ENCODE measurements at places on chromosomes 7 and 10. TPM values are rescaled to one million over a fixed set of nuclear protein-coding genes. Genes with fewer than 3 reads are reported as not detected.

ABCB1 gene
- 15.8 TPM for total RNA-seq

DNA sequence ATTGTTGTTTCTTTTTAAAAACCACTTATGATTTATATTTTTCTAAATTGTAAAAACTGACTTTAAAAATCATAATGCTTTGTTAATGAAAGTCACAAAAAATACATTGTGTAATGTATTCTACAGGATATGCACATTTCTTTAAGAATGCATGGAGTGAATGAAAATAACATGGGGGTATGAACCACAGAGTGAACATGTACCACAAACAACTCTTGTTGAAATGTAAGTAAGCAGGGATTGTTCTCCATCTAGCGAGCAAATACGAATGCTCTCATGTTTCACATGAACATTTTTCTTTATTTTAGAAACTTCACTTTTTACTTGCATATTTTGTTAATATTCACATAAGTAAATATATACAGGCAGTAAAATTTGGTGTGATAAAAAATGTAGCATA, 35.6 kb upstream of the LAMB4 start:
- no peaks in the 10 kb centered on the region for H3K27me3 ChIP-seq
- no peaks in the 10 kb centered on the region for H3K36me3 ChIP-seq
- no peak overlapping the region for H3K4me3 ChIP-seq
- no peak for DNase-seq

DNA sequence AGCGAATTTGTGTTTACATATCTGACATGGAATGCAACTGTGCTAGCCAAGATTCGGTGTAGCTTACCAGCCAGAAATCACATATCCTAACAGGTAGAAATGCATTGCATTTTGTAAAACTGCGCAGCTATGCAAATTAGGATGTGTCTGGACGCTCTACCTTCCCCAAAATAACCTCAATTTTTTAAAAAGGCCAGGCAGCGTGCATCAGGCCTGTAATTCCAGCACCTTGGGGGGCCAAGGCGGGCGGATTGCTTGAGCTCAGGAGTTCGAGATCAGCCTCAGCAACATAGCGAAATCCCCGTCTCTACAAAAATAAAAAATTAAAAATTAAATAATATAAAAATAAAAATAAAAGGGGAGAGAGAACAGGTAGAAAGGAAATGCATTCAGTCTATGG, 305.0 kb downstream of the TYW1 start:
- peak overlapping the region; percentile 76 for H3K4me3 ChIP-seq
- no peak overlapping the region for H3K27ac ChIP-seq
- no peaks in the 10 kb centered on the region for H3K27me3 ChIP-seq
- H3K36me3 ChIP-seq, result peaks cover 17% of the 10 kb centered on the region
- H3K4me1 ChIP-seq, result peaks cover 8% of the 10 kb centered on the region

- H3K36me3 ChIP-seq, result peaks cover 11% of the 10 kb centered on the region
- H3K4me1 ChIP-seq, result peaks cover 14% of the 10 kb centered on the region
- H3K4me3 ChIP-seq, result peak overlapping the region; percentile 66
- peak; percentile 26 for DNase-seq
- H3K27me3 ChIP-seq, result no peaks in the 10 kb centered on the region
Observed at GRCh38 chr10:120732067-120732466, 119.1 kb upstream of the WDR11 start.

NUTM2B gene
- total RNA-seq, result 0.76 TPM

GRCh38 chr10:52111101-52111891, 202.8 kb upstream of the DKK1 start:
- no peak for DNase-seq
- H3K4me1 ChIP-seq, result no peaks in the 10 kb centered on the region
- no peak overlapping the region for H3K27ac ChIP-seq
- no peak overlapping the region for H3K4me3 ChIP-seq
- H3K36me3 ChIP-seq, result no peaks in the 10 kb centered on the region

DNAJB6 gene
- 137 TPM for total RNA-seq

GRCh38 chr7:142185801-142186200, 72.1 kb downstream of the PRSS58 start:
- no peak for DNase-seq
- no peak overlapping the region for H3K27ac ChIP-seq
- peaks cover 8% of the 10 kb centered on the region for H3K4me1 ChIP-seq
- peaks cover 19% of the 10 kb centered on the region for H3K36me3 ChIP-seq

GRCh38 chr10:68196701-68197100, 35.2 kb downstream of the ATOH7 start:
- no peak overlapping the region for H3K4me3 ChIP-seq
- peaks cover 7% of the 10 kb centered on the region for H3K4me1 ChIP-seq
- H3K27ac ChIP-seq, result no peak overlapping the region
- no peaks in the 10 kb centered on the region for H3K27me3 ChIP-seq
- DNase-seq, result no peak

DNA sequence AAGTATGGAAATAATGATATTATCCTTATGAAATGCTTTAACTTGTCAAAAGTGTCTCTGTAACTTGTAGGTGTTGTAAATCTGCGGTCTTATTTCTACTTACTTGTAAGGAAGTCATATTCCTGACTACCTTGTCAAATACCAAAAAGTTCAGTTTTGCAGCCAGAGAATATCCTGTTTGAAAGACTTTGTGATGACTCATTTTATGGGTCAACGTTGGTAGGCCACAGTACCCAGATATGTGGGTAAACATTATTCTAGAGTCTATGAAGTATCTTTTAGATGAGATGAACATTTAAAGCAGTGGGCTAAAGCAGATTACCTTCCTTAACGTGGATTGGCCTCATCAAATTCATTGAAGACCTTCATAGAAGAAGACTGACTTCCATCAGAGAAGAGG, 195.3 kb downstream of the PPP1R9A start:
- no peak overlapping the region for H3K4me3 ChIP-seq
- DNase-seq, result no peak
- no peaks in the 10 kb centered on the region for H3K27me3 ChIP-seq
- H3K36me3 ChIP-seq, result no peaks in the 10 kb centered on the region
- H3K4me1 ChIP-seq, result no peaks in the 10 kb centered on the region

DNA sequence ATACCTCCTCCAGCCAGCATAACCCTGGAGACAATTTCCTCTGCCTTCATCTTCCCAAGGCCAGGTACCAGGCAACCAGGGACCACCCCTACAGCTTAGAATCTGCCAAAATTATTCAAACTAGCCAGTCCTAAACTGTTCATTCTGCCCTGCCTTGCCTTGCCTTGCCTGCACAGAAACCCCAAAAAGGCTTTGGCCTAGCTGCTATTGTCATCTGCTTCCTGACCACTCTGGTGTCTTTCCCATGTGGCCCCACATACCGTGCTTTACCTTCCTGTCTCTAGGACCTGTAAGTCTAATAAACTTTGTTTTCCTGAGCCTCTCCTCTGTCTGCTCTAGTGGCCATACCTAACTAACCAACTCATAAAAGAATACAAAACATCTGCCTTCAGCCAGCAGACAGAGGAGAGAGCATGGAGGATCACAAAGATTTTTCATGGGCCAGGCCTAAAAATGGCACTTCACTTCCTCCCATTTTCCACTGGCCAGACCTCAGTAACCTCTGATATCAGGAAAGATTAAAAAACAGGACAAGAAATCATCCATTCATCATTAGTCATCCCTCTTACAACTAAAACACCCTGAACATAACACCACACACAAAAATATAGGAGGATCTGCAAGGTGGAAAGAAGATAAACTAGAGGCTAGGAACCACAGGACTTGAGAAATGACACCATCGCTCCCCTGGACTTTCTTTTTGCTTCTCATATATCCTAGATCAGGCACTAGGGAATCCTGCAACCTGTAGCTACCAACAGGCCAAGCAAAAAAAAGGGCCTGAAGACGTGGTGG, 51.5 kb downstream of the IMMP2L start:
- H3K4me1 ChIP-seq, result no peaks in the 10 kb centered on the region
- H3K27ac ChIP-seq, result no peak overlapping the region
- no peaks in the 10 kb centered on the region for H3K36me3 ChIP-seq

SFTPA1 gene
- total RNA-seq, result not detected

DNA sequence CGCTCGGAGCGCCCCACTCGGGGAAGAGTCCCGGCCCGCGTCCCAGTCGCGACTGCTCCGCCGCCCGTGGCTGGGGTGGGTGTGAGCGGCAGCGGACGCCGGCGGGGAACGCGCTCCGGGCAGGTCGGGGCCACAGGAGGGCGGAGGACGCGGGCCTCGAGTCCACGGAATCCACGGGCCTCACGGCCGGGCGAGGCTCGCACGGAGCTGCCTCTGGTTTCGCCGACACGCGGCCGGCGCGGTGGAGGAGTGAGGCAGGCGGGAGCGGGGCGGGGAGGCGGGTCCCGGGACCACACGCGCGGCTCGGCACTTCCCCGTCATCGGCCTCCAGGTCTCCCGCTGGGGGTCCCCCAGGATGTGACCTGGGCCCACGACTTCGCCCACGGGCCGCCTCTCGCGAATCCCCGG, 533 bp upstream of the NKX6-2 start:
- H3K27ac ChIP-seq, result no peak overlapping the region
- H3K4me1 ChIP-seq, result no peaks in the 10 kb centered on the region
- no peaks in the 10 kb centered on the region for H3K27me3 ChIP-seq
- DNase-seq, result no peak
- no peak overlapping the region for H3K4me3 ChIP-seq

- no peak overlapping the region for H3K4me3 ChIP-seq
- no peak for DNase-seq
- no peak overlapping the region for H3K27ac ChIP-seq
- no peaks in the 10 kb centered on the region for H3K27me3 ChIP-seq
- no peaks in the 10 kb centered on the region for H3K4me1 ChIP-seq
Observed at GRCh38 chr7:77626586-77627308, 69.5 kb upstream of the RSBN1L start.

DNA sequence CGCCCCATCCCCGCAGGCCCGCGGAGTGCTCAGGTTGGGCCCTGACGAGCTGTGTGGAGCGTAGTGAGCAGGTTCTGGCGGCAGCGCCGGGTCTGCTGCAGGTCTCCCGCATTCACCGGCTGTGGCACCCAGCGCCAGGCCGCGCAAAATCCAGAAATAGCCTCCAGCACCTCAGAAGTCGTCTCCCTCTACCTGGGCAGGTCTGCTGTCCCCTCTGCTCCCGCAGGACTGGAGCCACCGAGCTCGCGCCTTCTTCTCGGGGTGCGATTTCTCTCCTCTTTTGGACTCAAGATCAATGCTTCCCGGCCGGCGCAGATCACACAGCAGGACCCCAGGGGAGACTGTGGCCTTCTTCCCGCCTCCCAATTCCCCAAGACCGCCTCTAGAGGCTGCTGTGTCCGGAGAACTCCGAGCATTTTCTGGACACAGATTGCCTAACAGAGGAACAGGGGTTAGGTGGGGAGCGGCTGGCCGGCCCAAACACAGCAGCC, 8.4 kb downstream of the TLX1 start:
- H3K4me1 ChIP-seq, result peaks cover 11% of the 10 kb centered on the region
- H3K27me3 ChIP-seq, result peaks cover 61% of the 10 kb centered on the region
- H3K36me3 ChIP-seq, result no peaks in the 10 kb centered on the region
- H3K4me3 ChIP-seq, result no peak overlapping the region
- H3K27ac ChIP-seq, result no peak overlapping the region

GRCh38 chr10:92868036-92868435, 19.7 kb downstream of the EXOC6 start:
- no peak overlapping the region for H3K27ac ChIP-seq
- H3K4me3 ChIP-seq, result no peak overlapping the region
- no peak for DNase-seq
- H3K27me3 ChIP-seq, result no peaks in the 10 kb centered on the region
- H3K4me1 ChIP-seq, result peaks cover 10% of the 10 kb centered on the region

- no peaks in the 10 kb centered on the region for H3K36me3 ChIP-seq
- no peaks in the 10 kb centered on the region for H3K4me1 ChIP-seq
- H3K27ac ChIP-seq, result no peak overlapping the region
- DNase-seq, result no peak
Observed at GRCh38 chr7:81433692-81434331, 336.0 kb downstream of the HGF start.

- H3K4me3 ChIP-seq, result no peak overlapping the region
- DNase-seq, result no peak
- no peak overlapping the region for H3K27ac ChIP-seq
- no peaks in the 10 kb centered on the region for H3K36me3 ChIP-seq
- H3K27me3 ChIP-seq, result no peaks in the 10 kb centered on the region
- H3K4me1 ChIP-seq, result peaks cover 21% of the 10 kb centered on the region
Observed at GRCh38 chr10:29448125-29448524, 159.3 kb downstream of the LYZL1 start.

DNA sequence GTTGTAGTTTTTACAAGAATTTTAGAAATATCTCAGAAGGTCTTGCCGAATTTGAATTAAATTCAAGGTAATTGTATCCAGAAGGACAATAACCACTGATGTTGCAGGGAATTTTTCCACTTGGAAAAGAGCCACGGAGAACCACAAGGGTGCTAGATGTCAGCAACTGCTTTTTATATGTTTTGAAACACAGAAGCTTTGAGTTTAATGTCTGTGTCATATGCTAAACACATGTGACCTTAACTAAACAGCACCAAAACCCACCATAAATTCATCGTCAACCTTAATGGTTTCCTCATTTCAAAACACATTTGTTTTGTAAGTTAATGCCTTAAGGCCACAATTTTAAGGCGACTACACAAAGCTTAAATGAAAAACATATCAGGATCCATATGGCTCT, 106.9 kb downstream of the COL28A1 start:
- DNase-seq, result no peak
- H3K4me3 ChIP-seq, result no peak overlapping the region

- no peaks in the 10 kb centered on the region for H3K36me3 ChIP-seq
- H3K27me3 ChIP-seq, result no peaks in the 10 kb centered on the region
- H3K4me1 ChIP-seq, result no peaks in the 10 kb centered on the region
- H3K4me3 ChIP-seq, result no peak overlapping the region
Observed at GRCh38 chr10:485776-486175, 203.7 kb downstream of the DIP2C start.
